SIG-M5 (cell line): ENCODE measurements at places on chromosomes 5 and 9.

DNA sequence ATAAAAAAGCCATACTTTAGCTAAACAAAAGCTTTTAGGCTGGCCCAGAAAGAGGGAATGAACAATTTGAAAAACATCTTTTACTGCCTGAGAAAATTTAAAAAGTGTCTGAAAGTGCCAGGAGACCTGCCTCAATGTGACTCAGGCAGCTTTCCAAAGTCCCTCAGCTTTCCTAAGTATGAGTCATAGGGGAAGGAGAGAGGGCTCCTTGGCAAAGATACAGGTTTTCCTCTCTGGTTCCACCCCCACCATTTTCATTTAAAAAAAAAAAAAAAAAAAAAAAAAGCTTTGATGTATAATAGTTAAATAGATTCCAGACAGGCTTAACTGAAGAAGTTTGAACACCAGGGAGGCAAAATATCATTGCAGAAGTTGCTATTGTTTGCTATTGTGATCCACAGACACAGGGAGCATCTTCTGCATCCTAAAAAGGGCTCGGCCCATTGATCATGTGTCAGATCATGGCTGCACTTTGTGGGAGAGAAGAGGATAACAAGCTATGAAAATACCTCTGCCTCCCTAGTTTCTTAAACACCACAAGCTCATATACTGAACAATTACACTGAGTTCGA lies 71.5 kb downstream of the MRPS27 start:
- DNase-seq: no peak

DNA sequence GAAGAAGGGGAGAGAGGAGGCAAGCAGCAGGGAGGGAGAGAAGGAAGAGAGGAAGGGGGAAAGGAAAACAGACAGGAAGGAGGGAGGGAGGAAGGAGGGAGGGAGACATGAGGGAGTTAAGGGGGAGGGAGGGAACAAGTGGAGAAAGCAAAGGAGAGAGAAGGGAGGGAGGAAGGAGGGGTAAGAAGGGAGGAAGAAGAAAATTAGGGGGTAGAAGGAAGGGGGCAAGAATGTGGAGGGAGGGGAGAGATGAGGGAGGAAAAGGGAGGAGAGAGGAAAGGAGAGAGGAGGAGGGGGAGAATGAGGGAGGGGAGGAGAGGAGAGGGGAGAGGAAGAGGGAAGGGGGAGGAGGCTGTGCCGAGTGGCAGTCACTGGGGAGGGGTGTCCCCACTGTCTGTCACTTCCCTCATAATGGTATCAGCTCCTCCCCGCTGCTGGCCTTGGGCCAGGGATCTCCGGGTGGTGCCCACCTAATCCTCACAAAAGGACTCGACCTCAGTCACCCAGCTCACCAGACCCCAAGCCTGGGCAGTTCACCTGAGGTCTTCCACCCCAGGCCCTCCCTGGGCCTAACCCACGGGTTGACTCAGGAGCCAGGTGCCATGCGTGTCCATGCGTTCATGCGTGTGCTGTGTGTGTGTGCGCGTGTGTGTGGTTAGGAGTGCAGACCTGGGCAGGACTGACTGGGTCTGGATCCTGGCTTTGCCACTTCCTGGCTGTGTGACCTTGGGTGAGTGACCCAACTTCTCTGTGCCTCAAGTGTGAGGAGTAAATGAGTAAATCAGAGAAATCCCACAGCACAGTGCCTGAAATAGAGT lies 18.1 kb downstream of the C9orf50 start:
- DNase-seq: no peak

- no peak for DNase-seq
Measured at GRCh38 chr5:37838933-37839341, 904 bp downstream of the GDNF start.

DNA sequence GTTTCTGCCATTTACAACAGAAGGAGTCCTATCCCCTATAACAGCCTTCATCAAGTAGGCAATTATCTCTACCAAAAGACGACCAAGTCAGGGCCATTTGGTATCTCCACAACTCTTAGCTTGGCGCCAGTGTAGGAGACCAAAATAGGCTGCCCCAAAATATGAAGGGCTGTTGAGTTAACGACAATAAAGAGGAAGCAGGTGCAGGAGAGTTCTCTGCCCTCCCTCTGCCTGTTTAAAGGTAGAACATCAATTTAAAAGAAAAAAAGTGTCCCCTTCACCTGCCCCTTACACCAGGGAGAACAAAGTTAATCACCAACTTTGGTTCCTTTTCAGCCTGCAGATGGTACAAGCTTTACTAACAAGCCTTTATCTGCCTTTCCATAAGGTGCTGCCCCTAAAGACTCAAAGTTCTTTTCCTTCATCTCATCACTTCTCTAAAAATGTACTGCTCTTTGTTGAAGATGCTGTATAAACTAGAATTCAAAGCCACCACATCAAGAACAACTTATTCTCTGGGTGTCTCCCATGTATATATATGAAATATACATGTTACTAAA lies 33.3 kb downstream of the PPP1R2B start:
- no peak for DNase-seq

DNA sequence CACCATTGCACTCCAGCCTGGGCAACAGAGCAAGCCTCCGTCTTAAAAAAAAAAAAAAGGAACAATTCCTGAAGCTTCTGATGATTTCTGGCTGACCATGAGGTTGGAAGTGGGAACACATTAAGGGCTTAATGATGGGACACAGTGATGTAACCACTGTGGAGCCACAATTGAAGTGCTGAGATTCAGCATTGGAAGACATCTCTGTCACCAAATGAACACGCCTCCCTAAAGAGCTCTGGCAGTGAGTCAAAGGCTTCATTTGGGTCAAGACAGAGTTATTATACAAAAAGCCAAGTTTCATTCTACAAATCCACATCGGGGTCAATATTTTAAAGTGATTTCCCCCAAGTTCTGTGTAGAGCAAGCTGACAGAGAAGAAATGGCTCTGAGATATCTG lies 4.5 kb upstream of the S1PR3 start:
- no peak for DNase-seq

DNA sequence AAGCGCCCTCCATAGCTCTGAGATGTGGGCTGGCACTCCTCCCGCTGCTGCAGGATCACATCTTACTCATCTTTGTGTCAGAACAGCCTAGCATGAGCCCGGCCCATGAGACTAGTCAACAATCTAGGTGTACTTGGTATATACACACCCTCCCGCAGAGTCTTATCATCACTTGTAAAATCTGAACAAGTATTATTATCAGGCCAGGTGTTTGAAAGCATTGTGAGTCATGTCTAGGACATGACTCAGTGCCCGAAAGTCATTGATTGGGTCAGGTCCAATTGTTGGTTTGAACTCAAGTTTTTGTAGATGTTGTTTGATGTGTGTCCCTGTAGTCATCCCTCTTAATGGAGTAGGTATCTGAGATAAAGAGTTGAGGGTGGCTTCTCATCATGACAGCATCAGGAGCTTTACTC lies 108.7 kb downstream of the CFAP90 start:
- no peak for DNase-seq

DNA sequence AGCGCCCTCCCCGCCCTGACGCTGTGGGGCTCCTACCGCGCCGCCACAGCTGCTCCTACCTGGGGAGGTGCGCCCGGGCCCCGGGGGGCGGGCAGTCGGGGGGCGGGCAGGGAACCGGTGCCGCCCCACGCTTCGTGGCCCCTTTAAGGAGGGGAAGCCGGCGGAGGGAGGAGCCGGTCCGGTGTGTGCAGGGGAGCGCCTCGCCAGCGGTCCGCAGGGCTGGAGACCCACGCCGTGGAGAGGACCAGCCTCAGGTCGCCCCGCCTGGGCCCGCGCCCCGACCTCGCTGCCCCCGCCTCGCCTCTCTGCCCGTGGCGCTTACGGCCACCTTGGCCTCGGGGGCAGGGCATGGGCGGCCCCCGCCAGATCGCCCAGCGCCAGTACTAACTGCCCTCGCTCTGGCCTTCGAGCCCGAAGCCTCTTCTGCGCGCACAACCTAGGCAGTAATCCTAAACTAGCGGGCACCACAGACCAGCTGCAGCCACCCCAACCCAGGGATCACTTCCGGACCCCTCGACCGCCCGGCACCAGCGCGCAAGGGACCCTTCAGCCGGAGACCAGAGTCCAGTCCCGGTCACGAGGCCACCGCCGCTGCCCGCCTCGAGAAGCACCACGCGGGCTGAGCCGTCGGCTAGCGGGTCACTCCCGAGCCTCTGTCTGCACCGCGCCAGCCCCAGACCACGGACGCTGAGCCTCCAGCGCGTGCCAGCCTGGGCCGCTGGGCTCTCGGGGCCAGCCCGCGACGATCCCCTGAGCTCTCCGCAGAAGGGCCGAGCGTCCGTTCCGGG lies at the start of gene FOXE1:
TSS of gene FOXE1 (plus strand) at position 171 of the 788 bp plus-strand sequence. CDS start 689 bp downstream, outside the sequence.
- no peak for DNase-seq
